Right ventricle myocardium inferior (tissue), 1 donor: ENCODE measurements at places on chromosomes 16 and 17. TPM values are rescaled to one million over a fixed set of nuclear protein-coding genes. Genes with fewer than 3 reads are reported as not detected.
A peak's percentile ranks its signal among the peaks of the same experiment; 100 is the strongest.

DNA sequence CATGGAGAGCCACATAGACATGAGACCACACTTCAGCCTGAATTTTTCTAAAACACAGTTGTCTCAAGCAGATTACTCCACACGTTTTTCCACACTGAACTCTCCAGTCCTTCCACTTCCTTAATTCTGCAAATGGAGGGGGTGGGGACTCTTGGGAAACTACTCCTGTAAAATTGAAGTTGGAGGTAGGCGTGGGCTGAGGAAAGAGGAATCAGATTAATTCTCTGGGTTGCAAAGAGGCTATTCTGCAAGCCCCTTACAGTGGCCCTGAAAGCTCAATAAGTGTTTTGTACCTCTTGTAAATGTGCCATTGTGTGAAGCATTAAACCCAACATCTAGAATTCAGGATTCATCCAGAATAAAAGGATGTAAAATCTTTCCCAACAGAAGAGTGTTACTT lies 9.6 kb downstream of the MARVELD3 start:
- DNase-seq = no peak

The CCL18 gene
- 3.7 TPM for total RNA-seq

DNA sequence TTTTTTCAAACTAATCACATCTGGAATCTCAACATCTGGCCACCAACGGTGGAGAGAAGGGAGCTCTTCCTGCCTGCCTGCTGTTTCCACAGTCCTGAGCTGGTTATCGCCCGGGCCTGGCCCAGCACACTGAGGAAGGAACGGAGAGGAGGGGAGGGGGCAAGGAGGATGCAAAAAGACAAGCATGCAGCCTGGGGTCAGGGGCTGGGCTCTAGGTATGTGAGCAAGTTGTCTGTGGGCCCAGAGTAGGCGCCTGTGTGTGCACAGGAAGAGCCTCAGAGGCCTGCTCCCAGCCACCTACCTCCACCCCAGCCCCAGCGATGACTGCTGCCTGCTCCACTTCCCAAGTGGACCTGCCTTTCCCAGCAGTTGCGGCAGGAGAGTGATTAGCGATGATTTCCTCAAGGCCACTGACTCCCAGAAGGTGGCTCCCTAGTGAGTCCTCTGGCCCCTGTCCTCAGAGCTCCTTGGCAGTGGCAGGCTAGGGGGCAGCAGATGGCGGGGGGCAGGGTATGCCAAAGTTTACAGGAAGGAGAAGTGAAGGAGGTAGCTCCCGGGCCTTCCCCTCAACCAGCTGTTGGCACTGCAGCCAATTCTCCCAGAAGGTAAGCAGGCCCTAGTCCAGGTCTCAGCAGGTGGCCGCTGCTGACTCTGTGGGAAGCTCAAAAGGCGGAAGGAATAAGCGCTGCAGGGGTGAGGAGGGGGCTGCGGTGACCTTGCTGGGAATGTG lies 27.0 kb upstream of the RASD1 start:
- DNase-seq = peak; percentile 59

GRCh38 chr17:36641877-36642845 lies 40.8 kb downstream of the MRM1 start:
- DNase-seq = no peak
